Hair follicle dermal papilla cell (primary cell): ENCODE measurements at places on chromosomes 11 and 22. TPM values are rescaled to one million over a fixed set of nuclear protein-coding genes. Genes with fewer than 3 reads are reported as not detected.

The RTN4RL2 gene
- total RNA-seq, result 0.12 and 0.49 TPM in 2 replicates

The FIBIN gene
- total RNA-seq, result 172 and 178 TPM in 2 replicates

The DNAJB7 gene
- not detected in 2 replicates for total RNA-seq

The NCAPH2 gene
- 23.3 and 24.8 TPM in 2 replicates for total RNA-seq

The MMP12 gene
- total RNA-seq, result 0.97 and 9.8 TPM in 2 replicates

The SYT7 gene
- total RNA-seq, result 0.61 and 0.65 TPM in 2 replicates
